PC-9 (cell line): ENCODE measurements at places on chromosomes 1 and 21. TPM values are rescaled to one million over a fixed set of nuclear protein-coding genes. Genes with fewer than 3 reads are reported as not detected.
A peak's percentile ranks its signal among the peaks of the same experiment; 100 is the strongest.

Gene DENND2C
- total RNA-seq, result 0.70 and 1.1 TPM in 2 replicates

Gene MARK1
- 0.93 and 1.9 TPM in 2 replicates for total RNA-seq

Gene XCL2
- not detected in 2 replicates for total RNA-seq

Gene CLIC6
- total RNA-seq, result not detected in 2 replicates

Gene NCMAP
- 0.20 and 0.50 TPM in 2 replicates for total RNA-seq

Gene ACOT7
- total RNA-seq, result 62.2 and 70.2 TPM in 2 replicates

DNA sequence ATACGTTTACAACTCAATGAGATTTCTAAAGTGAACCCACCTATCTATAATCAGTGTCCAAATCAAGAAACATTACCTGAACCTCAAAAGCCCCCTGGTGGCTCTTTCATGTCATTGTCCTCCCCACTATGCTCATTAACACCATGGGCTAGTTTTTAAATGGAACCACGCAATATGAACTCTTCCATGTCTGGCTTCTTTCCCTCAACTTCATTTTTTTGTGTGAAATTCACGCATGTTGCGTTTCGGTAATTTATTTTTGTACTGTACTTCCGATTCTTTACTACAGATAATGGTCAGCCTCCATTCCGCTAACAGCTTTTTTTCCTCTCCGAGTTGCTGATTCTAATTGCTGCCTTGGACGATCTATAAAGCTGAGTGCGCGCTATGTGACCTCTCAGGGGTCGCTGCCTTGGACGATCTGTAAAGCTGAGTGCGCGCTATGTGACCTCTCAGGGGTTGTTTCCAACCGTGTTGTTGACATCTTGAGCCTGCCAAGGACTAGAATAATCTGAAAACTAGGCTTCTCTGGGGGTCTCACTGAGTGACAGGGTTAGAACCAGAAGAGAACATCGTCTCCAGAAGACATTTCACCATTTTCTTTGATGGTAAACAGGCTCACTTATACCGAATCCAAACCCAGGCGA, 1.1 kb upstream of the CACYBP start:
- peak; percentile 68 for DNase-seq

DNA sequence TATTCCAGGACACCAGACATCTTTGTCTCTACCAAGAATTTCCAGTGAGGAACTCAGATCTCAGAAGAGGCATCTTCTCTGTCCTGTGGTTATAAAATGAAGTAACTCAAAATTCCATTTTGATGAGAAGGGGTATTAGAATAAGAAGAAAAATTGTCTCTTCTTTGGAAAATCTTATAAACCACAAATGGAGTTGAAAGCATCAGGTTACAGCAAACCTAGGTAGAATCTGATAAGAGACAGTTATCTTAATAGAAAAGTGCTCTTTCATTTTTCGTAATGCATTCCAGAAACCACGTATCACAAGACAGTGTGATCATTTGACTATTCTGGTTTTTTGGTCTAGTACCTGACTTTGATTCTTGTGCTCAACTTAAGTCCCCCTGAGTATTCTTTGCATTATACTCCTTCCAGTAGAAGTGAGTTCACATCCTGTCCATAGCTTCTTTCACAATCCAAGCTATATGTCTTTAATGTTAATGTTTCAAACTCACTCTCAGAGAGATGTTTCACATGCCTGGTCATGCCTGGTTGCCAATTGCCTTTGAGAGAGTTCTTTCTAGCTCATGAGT, 120.9 kb upstream of the PRDX6 start:
- DNase-seq, result no peak

GRCh38 chr21:31546443-31547170, 112.9 kb upstream of the SOD1 start:
- no peak for DNase-seq

DNA sequence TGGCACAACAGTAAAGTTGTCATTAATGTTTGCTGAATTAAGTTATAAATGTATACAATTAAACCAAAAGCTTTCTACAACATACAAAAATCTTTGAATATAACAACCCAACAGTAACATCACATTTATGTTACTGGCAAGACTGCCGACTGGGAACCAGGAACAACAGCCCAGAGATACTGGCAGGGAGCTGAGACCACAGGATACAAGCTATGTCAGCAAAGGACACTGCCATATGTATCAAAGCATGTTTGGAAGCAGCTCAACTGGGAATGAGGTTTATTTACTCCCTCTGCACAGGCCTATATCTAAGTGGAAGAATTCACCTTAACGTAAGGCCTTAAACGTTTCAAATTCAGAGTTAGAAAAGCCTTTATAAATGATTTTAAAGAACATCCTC, 50.4 kb downstream of the ARHGAP29 start:
- no peak for DNase-seq

GRCh38 chr21:36965720-36966065, 776 bp downstream of the HLCS start:
- no peak for DNase-seq

DNA sequence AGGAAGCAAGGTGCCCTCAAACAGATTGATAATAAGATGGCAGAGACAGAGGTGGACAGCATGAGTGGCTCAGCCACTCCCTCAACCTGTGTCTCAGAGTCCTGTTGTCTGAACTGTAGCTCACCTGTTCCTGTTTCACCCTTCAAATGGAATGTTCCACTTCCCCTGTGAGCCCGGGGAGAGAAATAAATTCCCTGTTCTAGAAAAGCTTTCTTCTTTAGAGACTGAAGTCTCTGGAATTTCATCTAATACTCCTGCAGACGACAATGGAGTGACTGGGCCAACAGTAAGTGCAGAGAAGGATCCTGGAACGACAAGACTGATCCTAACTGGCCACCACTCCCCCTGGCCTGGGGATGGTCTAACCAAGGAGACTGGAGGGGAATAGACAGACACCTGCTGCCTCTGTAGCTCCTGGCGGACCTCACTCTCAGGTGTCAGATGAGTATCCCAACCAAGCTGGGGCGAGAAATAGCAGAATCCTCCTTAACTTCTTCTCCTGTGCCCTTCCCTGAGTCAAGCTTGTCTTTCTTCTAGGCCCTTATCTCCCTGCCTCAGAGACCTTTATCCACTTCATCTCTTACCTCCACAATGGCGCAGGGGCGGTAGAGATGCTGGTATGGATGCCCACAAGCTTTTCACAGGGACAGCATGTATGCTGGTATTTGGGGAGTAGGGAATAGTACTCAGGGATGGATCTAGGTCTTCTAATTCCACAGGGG, 45.4 kb downstream of the PLEKHA6 start:
- DNase-seq, result no peak

GRCh38 chr1:163774978-163775620, 453.3 kb downstream of the NUF2 start:
- no peak for DNase-seq

- no peak for DNase-seq
Measured at GRCh38 chr1:5865774-5866173, 126.5 kb downstream of the NPHP4 start.

GRCh38 chr1:202953392-202953791, 4.7 kb downstream of the ADIPOR1 start:
- DNase-seq, result no peak

- DNase-seq, result no peak
Measured at GRCh38 chr1:243575070-243575469, 275.0 kb downstream of the AKT3 start.

- no peak for DNase-seq
Measured at GRCh38 chr1:208101661-208102431, 142.3 kb downstream of the PLXNA2 start.

DNA sequence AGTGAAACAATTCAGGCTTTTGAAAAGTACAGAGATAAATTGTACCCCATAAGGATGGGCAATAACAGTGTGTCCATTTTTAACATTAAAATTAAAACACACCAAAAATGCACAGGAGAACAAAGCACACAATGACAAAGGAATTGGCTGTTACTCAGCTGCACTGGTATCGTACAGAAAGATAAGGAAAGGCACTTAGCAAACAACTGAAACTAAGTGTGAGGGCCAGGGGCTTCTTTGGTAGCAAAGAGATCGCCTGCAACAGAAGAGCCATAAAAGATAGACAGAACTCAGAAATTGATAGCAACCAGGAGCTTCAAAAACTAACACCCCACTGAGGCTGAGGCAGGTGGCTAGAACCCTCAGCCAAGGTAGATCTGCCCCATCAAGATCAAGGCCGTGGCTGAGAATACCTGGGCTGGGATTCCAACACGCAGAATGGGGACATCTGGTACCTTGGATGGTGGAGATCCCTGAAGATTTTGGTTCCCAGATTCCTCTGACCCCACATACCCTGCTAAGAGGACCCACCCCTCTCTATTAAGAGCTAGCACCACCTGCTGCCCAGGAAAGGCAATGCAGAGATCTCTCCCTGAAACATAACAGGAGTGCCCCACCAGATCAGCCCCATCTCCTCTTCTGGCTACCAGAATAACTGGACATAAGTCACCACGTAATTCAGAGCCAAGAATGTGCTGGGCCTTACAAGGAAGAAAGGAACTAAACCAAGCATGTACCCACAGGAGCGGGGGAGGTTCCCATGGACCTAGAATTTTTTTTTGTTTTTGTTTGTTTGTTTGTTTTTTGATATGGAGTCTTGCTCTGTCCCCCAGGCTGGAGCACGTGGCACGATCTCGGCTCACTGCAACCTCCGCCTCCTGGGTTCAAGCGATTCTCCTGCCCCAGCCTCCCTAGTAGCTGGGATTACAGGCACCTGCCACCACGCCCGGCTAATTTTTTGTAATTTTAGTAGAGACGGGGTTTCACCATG, 16.2 kb downstream of the PLEKHO1 start:
- no peak for DNase-seq

DNA sequence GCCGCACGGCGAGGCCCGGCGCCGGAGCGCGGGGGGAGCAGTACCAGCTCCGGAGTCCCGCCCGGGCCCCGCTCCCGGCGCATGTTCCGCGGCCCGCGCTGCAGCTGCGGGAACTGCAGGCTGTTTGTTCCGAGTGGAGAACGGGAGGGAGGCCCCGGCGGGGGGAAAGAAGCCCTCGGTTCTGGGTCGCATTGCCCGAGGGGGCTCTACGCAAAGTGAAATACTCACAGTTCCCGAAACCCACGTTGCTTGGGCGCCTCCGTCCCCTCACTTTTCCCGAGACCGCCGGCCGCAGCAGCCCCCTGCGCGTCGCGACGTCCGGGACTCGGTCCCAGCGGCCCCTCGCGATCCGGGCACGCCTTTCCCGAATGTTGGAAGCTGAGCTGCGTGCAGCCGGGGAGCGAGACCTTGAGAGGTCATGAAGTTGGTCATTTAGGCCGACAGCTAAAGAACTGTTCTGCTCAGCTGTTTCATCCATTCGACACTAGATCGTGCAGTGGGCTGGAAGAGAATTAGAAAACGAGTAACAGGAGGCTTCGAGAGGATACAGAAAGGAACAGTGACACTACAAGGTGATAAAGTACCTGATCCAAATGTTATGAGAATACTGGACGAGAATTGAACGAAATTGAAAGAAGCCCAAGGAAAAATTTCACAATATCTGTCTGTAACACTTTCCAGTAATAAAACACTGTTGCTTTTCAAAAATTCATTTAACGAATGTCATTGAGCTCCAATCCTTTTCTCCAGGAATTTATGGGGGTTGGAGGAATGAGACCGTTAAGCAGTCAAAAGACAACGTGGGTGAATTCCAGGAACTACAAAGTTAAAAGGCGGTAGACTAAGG, 657 bp upstream of the LIN9 start:
- DNase-seq, result no peak

- no peak for DNase-seq
Measured at GRCh38 chr1:8212580-8213031, 105.3 kb upstream of the SLC45A1 start.

GRCh38 chr1:198986036-198986435, 347.2 kb downstream of the PTPRC start:
- DNase-seq, result no peak

DNA sequence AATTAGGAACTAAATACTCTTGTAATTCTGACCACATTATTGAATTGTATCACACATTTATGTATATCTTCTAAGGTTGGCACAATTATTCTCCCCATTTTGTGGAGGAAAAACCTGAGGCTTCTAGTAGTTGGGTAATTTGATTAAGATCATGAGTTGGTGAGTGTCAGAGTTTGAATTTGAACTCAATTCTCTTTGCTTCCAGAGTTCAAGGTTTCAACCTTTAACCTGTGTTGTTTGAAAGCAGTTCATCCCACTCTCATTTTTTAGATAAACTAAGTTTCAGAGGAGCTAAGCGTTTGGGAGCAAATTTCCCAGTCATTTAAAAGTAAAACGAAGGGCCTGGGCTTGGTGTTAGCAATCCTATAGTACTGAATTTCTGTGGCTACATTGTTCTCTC, 293.4 kb downstream of the ADGRL2 start:
- no peak for DNase-seq

GRCh38 chr1:55064861-55065263, 25.5 kb downstream of the PCSK9 start:
- DNase-seq, result peak; percentile 77
